ENCODE measurements at places on chromosomes 5 and 9. TPM values are rescaled to one million over a fixed set of nuclear protein-coding genes. Genes with fewer than 3 reads are reported as not detected.

GRCh38 chr5:128674837-128675446, 136.9 kb upstream of the FBN2 start:
- peak; percentile 35 for DNase-seq

GRCh38 chr5:104088876-104089778, 526.5 kb upstream of the NUDT12 start:
- DNase-seq: no peak

DNA sequence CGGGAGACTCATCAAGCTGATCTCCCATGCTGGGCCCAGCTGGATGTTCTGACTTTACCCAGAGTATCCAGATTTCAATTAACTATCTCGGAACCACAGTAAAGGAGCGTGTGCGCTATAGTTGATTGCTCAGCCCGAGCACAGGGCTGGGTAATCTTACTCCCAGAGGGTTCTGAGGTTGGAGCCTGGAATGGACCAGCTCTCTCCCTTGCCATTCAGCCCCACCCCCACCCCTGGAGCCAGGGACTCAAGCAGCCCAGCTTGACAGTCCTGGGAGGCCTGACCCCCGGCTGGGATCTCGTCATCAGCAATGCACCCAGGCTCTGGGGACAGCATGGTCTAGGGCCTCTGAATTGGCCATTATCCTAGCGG, 23.7 kb upstream of the PTGES start:
- DNase-seq: no peak

DNA sequence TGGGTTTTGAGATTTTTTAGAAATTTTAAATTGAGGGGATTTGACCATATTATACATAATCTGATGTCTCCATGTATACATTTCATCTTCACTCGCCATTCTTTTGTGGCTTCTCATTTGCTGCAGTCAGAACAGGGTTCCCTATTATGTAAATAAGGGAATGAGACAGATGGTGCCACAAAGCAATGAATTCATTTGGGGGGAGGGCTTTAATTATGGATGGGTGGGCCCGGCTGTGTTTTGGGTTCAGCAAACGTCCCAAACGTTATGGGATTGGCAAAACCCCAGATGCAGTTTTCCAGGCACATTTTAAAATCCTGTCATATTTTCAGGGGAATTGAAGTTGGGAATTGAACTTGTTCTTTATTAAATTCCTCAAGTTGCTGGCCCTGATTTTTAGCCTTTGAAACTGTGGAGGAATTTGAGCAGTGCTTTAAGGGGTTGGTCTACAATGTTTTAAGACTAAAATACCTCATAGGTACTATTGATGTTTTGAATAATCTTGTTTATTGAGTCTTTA, 558.5 kb upstream of the ZNF462 start:
- DNase-seq: no peak

ITK gene
- polyA plus RNA-seq: 2.3 TPM

DNA sequence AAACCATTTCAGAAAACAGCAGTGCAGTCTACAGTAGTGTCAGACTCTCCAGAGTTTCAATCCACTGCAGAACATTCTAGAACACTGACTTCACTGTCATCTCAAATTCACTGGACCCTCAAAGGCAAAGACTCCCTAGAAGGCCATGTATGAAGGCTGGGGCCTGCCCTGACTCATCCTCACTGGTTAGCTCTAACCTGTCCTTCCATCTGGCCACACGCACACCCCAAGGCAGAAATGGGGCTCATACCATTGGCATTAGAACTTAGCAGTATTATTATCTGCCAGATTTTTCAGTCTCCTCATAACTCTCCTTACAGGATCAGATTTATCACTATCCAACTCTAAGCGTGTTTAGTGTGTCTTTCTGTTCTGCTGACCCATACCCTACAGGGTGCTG, 20.4 kb downstream of the S1PR3 start:
- no peak for DNase-seq

DNA sequence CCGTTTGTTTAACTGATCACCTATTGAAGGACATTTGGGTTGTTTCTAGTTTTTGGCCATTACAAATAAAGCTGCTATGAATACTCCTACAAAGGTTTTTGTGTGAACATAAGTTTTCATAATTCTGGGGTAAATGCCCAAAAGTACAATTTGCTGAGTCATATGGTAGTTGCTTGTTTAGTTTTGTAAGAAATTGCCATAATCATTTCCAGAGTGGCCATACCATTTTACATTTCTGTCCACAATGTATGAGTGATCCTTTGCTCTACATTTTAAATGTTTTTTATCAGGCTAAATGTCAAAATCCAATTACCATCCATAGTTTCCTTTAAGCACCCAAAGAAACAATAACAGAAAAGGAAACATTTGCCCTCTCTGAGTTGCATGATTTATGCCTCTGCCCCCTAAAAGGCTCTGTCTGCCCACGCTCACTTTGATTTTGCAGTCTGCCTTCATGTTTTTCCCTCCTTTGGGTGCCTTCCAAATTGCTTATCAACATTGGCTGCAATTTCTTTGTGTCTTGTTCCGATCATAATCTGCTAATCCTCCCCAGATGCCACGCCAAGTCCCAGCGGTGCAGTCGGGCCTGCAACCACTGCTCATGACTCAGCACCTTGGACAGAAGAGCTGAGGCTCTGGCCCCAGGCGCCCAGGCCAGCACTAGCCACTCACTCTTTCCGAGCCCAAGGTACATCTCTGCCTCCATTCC, 339.2 kb downstream of the PIK3R1 start:
- DNase-seq: peak; percentile 46

ANKRD20A1 gene
- 0.18 TPM for polyA plus RNA-seq

GRCh38 chr5:124232515-124232914, 513.9 kb downstream of the ZNF608 start:
- DNase-seq: no peak

DNA sequence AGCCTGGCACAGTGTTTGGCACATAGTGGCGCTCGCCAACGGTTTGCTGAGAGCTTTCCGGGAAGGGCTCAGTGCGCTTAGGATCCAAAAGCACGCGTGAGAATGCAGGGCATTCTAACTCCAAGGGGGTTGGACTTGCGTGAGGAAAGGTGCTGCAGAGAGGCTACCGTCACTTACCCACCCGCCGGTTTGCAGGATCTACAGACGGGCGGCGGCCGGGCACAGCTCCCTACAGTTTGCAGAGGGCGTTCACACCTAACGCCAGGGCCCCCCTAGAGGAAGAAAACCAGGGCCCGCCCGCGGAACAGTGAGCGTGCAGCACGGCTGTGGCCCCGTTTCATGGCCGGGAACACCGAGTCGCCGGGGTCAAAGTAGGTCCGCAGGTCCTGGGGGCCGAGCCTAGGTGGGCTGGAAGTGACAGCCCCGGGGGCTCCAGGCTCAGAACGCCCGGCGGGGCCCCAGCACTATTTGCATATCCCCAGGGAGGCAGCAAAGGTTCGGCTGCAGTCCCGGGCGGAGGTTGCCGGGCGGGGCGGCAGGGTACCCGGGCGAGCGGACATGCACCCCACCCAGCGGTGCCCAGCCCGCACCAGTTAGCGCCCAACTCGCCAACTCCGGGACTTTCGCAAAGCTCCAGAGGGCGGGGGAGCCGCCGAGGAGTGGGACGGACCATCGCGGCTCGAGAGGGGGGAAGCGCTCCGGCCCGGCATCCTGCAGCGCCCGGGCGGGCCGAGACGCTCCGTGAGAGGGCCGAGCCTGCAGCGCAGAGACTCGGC, 526 bp upstream of the GALNT10 start:
- peak; percentile 86 for DNase-seq

- no peak for DNase-seq
These were observed 1.7 kb upstream of the TSLP start for GRCh38 chr5:111069839-111070238.

- peak; percentile 34 for DNase-seq
These were observed 76.4 kb downstream of the EHMT1 start for GRCh38 chr9:137694962-137695875.

CSF2 gene
- polyA plus RNA-seq: 16.8 TPM

- no peak for DNase-seq
These were observed 202.4 kb downstream of the C9orf50 start for GRCh38 chr9:129418451-129418850.

DNA sequence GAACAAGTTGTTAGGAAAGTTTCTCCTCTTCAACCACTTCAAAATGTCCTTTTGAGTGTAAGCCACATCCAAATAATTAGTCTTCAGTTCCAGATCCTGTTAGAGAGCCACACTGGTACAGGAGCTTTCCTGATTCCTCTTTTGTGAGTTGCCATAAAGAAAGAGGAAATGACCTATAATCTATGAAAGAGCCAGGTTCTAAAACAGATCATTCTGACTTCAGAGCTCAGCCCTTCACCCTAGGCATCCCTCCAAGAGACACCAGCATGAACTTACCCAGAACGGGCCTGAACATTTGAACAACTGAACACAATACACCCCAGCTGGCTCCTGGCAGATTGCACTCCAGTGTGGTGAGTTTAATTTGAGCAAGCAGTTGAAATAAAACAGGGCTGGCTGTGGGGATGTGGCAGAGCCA, 25.7 kb downstream of the SLC1A1 start:
- peak; percentile 91 for DNase-seq

Data from lung (tissue), 17 donors.